Activated B cell treated with CpG ODN at 0.5 μM for 24 hours (primary cell): ENCODE measurements at places on chromosomes 12 and 14.

DNA sequence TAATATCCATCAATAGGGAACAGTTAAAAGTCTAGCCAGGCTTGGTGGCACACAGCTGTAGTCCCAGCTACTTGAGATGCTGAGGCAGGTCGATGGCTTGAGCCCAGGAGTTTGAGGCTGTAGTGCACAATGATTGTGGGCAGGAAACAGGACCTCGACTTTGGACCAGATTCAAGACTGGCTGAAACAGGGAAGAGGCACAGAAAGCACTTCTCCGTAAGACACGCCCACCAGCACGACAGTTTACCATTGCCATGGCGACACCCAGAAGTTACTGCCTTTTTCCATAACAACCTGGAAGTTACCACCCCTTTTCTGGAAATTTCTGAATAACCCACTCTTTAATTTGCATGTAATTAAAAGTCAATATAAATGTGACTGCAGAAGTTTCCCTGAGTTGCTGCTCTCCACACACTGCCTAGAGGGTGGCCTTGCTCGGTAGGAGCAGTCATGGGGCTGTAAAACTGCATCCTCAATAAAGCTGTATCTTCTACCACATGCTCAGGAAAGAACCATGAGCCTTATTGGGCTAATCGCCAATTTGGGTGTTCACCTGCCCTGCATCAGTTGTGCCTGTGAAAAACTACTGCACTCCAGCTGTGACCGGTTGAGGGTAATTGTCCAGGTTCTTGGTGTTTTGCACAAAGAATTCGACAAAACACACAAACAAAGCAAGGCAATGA is 4.6 kb upstream of the LRRC23 start:
- DNase-seq: no peak

GRCh38 chr14:76407449-76408150 is 31.7 kb downstream of the ESRRB start:
- no peak for DNase-seq

- no peak for DNase-seq
These were observed 13.8 kb downstream of the ZNF839 start for GRCh38 chr14:102333390-102333789.

DNA sequence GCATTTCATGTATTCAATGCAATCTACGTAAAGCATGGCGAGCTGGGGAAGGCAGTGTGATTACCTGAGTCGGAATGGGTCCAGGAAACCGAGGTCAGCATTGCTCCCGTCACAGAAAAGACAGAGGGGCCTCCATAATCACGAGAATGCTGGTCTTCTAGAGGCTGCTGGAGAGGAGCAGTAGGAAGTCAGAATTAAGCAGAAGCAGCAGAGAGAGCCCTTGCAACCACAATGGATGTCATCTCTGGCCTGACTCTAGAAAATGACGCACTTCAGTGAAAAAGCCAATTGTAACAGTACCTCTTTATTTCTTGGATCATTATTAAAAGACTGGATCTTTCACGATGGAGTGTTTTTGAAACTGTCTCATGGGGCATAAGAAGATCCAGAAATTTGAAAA is 69.5 kb upstream of the FOXN3 start:
- DNase-seq: no peak

DNA sequence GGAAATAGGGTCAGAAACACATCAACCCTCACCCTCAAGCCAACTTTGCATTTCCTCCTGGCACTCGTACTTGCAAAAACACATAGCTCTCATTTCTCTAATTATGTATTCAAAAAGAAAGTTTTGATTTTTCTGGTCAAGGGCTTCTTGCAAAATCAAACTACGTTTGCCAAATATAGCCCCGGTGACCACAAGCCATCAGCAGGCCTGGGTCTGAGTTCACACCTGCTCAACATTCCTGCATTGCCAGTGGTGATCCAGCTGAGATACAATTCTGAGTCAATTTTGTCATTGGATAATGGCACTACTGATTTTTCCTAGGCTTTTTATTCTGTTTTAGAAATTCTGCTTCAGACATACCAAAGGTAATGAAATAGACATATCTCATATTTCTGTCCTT is 10.7 kb upstream of the BHLHE41 start:
- no peak for DNase-seq

GRCh38 chr12:100372853-100373640 is 16.2 kb downstream of the SLC17A8 start:
- no peak for DNase-seq

- DNase-seq: no peak
These were observed 196.2 kb upstream of the ALG10 start for GRCh38 chr12:33825986-33826602.

GRCh38 chr14:35046751-35047536 is 872 bp downstream of the FAM177A1 start:
- no peak for DNase-seq

DNA sequence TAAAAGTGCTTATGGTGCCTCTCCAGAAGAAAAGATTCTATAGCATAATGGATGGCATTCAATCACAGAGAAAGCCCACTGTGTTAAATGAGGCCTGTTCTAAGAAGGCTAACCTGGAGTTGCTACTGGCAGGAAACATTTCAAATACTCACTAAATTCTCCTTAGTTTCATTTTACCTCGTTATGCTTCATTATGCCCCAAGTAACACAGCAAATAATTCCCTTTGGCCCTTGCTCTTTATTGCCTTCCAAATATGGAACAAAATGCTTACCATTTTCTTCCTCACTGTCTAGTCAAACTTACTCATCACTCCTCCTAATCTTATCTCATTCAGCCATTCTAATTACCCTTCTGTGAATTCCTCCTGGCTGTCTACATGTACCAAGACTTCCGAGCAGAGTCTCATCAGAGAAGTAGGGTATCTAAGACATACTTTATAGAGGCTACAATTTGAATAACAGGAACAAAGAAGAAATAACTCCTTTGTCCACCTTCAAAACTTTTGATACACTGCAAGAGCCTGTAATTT is 292.1 kb upstream of the CLEC14A start:
- no peak for DNase-seq
